ENCODE measurements at places on chromosomes 13 and 19. TPM values are rescaled to one million over a fixed set of nuclear protein-coding genes. Genes with fewer than 3 reads are reported as not detected.

Gene THAP8
- total RNA-seq, result 4.1 TPM

Gene ZNF793
- total RNA-seq, result 0.27 TPM

Gene SLC39A3
- 28.4 TPM for total RNA-seq

Gene SIAH3
- not detected for total RNA-seq

Data from fibroblast of the aortic adventitia (primary cell).